Natural killer cell (primary cell): ENCODE measurements at places on chromosomes 13 and 19.

- DNase-seq, result no peak
Measured at GRCh38 chr13:58869566-58869965, 1238.0 kb downstream of the PCDH17 start.

DNA sequence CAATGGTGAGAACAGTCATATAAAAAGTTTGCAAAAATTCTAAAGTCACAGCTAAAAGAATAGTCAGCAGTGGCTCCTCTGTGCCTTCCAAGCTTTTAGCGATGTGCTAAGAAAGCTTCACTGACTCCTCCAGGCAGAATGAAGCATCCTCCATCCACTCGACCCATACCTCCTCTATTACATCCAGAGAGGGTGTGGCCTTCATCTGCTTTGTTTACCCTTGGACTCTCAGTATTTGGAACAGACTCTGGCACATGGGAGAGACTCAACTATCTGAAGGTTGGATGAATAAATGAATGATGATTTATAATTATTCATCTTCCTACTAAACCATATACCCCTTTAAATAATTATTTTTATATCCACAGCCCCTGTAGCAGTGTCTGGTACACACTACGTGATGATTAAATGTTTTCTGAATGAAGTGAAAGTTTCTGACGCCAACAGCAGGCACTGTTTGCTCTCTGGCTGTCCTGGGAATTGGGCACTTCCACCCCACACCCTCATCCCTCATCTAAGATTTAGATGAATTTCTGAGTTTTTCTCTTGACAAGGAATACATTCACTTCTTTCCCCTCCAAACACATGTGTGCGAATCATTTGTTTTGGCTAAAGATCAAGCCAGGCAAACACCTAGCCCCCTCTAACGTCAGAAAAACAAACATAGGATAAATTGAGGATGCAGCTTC is 93.9 kb downstream of the NUFIP1 start:
- no peak for DNase-seq

GRCh38 chr13:31905961-31906360 is 125.6 kb upstream of the FRY start:
- DNase-seq, result no peak

DNA sequence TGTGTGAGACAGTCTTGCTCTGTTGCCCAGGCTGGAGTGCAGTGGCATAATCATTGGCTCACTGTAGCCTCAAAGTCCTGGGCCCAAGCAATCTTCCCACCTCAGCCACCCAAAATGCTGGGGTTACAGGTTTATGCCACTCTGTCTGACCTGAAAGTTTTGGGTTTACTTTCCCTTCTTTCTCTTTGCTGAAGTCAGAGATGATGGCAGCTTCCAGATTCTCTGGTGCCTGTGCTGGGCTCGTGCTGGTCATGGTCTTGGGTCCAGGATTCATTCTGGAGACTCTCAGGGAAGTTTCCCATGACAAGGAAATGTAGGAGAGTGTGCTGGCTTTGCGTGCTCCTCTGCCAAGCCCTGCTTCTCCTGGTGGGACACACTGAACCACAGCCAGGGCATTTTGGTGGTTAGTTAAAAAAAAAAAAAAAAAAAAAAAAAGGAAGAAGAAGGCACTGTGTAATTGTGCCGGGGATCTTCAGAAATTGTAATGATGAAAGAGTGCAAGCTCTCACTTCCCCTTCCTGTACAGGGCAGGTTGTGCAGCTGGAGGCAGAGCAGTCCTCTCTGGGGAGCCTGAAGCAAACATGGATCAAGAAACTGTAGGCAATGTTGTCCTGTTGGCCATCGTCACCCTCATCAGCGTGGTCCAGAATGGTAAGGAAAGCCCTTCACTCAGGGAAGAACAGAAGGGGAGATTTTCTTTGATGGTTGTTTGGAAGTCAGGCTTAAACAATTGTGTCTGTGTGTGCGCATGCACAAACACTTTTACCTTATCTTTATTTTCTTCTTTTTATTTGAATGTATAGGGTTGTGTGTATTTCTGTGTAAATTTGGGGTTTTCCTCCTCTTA is at the start of gene ALOX5AP:
ALOX5AP (plus strand) TSS at position 519 of the 847 bp plus-strand sequence; CDS start at position 582, 63 bp downstream.
- DNase-seq, result no peak

DNA sequence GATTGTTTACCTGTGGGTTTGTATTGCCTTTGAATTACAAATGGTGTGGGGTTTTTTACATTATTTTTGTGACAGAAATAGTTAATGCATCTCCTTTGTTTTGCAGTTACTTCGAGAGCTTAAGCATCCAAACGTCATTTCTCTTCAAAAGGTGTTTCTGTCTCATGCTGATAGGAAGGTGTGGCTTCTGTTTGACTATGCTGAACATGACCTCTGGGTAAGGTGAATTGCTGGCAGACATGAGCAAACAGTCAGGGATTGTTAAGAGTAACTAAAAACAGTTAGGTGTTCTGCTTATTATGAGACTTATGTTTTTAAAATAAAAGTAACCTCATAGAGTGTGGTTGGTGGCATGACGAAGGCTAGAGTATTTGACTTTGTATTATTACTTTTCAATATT is 95.0 kb downstream of the CDK8 start:
- DNase-seq, result no peak

- DNase-seq, result peak; percentile 9
Measured at GRCh38 chr13:45108716-45109101, 11.6 kb upstream of the GTF2F2 start.

DNA sequence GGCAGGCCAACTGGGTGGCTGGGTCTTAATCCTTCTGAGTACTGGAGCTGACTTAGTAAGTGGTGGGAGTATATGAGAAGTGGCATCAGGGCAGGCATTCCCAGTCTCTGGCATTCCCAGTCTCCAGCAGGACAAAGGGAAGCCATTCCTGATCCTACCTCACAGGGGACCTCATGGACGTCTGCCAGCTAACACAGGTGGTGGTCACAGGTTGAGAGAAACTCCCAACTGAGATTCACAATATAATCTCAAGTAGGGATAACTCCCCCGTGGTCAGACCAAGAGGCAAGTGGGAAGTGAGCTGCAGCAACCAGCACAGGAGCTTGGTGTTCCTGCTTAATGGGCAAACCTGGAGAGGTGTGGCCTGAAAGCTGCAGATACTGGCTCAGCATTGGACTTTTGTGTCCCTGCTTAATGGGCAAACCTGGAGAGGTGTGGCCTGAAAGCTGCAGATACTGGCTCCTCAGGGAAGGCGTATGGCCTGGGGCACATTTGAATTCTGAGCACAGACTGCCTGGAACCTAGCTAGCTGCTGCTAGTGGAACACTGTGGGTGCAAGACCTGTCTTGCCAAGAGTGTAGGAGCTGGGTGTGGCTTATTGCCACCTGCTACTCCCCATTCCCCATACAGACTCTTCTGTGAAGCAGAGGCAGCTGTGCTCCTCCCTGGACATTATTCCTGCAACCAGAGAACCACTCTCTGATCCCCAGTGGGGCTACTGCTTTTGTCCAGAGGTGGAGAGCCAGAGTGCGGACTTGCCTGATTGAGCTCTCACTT is 25.9 kb upstream of the OR10H2 start:
- no peak for DNase-seq

DNA sequence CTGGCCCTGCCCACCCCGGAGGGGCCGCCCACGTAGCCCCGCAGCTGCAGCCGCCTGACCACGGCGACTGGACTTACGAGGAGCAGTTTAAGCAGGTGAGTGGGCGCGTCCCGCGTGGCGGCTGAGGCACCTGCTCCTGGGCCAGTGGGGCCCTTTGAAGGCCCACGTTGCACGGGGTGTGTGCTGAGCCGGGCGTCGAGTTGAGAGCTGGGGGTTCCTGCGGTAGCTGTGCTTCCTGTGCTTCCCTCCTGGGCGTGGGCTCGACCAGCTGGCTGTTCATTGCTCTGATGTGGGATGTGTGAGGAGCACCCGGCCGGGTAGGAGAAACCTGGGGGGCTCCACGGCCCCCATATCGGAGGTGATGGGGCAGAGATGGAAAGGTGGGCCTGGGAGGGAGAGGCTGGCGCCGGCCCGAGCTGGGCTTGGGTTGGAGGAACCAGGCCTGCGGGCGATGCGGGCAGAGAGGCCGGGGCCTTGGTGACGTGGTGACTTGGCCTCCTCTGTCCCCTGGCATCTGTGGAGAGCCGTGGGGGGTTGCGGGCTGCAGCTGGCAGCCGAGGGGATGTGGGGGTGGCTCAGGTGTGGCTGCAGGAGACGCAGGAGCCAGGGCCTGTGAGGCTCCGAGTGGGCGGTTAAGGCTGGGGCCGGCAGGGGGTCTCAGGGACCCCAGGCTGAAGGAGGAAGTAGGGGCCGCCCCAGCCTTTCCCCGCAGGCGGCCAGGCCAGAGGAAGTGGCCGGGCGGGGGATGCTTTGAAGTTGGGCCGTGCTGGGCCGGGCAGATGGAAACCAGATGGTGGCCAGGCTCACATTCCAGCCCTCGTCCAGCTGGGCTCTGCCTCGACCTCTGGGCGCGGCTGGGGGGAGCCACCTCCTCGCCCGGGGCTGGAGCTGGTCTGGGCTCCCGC is 7.1 kb downstream of the ARID3A start:
- DNase-seq, result no peak

GRCh38 chr19:39492788-39493187 is 6.0 kb upstream of the DLL3 start:
- no peak for DNase-seq

DNA sequence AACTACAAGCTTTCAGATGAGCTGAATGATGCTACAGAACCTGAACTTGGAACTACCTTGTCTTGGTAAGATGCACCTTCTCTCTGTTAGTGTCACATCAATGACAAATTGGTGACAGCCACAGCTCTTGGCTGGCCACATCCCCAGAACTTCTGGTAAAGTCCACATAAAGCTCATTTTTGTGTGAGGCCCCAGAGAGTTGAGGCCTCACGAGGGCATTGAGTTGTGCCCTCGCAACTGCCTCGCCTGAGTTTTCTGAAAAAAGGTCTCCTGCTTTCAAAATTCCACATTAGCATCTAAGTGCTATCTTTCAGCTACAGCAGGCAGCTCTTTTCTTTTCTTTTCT is 42.6 kb downstream of the MRPL57 start:
- DNase-seq, result no peak

DNA sequence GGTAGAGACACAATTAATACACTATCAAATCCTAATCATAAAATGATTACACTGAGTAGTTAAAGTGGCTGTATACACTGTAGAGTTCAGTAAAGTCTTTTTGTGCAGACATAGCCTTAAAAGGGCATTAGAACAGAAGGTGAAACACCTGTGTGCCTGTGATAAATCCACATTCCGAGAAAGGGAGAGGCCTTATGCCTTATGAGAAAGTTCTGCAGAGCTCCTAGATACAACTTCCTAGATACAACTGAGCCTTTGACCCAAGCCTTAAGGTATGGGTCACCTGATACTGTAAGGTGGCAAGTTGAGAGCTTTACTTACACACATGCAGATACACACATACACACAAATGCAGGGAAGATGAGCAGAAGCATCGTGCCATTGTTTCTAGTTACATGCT is 6.3 kb downstream of the SERP2 start:
- no peak for DNase-seq

DNA sequence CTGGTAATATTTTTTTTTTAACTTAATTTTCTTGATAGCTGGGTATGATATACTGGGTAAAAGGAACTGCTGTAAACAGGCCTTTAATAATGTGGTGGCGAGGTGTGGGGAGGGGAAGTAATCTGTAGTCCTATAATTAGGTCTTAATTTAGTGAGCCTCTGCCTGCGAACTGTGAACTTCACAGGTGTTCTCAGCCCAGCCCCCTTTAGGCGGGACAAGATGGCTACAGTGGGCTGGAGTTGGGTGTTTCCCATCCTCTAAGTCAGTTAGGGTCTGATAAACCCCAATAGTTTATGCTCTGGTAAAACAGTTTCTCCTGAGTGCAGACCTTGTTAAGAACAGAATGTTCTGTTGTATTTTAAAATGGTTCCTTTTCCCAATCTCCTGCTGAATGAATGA is 97.6 kb upstream of the SERP2 start:
- DNase-seq, result no peak

DNA sequence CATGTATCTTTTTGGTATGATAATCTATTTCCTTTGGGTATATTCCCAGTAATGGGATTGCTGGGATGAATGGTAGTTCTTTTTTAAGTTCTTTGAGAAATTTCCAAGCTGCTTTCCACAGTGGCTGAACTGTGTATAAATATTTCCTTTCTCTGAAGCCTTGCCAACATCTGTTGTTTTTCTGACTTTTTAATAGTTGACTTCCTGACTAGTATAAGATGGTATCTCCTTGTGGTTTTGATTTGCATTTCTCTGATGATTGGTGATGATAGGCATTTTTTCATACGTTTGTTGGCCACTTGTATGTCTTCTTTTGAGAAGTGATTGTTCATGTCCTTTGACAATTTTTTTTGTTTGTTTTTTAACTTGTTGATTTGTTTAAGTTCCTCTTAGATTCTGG is 61.6 kb upstream of the PCDH17 start:
- no peak for DNase-seq

- DNase-seq, result no peak
Measured at GRCh38 chr19:53086949-53087348, 16.3 kb downstream of the ZNF160 start.
